ENCODE measurements at places on chromosomes 11 and 22.

- no peak for DNase-seq
Measured at GRCh38 chr11:104668797-104669463, 229.3 kb downstream of the CASP12 start.

DNA sequence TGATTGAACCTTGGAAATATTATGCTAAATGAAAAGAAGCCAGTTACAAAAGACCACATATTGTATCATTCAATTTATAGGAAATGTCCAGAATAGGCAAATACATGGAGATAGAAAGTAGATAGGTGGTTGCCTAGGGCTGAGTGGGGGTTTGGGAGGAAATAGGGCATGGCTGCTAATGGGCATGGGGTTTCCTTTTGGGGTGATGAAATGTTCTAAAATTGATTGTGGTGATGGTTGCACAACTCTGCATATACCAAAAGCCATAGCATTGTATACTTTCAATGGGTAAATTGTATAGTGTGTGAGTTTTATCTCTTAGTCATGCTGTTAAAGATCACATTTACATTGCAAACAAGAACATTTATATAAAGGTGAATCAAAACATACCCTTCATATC is 48.7 kb downstream of the LDLRAD3 start:
- no peak for DNase-seq

DNA sequence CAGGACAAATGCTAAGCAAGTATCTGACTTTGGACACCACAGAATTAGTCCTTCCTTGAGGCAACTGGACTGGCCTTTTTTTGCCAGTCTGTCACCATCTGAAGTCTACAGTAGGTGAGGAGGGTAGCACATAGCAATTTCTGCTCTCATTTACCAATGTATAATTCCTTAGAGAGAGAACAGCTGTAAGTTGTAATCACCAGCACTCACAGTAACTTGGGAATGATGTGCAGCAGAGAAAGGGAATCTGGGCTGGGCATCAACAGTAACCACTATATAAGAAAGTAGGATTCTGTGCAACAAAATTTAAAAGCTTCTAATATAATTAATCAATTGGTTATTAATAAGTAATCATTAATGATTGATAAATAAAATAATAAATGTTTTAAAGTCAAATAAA is 86.3 kb upstream of the FAT3 start:
- DNase-seq = no peak

DNA sequence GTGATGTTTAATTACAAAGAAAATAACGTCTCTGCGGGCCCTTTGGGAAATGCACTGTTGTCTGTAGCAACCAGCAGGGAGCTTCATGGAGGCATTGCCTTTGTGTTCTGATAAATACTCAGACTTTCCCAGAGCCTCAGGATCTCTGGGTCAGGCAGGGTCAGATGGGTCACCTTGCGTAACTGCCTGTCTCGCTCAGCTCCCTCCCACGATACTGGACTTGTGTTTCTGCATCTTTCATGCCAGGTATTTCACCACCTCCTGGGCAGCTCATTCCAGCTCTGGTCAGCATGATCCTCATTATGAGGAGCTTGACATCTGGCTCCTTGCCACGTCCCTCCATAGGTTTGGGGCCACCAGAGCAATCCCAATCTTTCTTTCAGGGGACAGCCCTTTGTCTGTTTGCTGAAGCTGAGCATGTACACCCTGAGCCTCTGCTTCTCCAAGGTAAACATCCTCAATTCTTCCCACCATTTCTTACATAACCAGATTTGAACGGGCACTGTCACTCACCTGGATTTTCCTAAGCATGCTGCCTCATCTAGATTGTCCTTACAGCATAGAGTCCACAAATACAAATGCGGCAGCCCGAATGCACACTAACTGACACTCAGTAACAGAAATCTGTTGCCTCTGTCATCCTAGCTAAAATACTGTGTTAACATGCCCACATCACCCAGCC is 162.3 kb downstream of the LARGE1 start:
- DNase-seq = no peak

- no peak for DNase-seq
Measured at GRCh38 chr22:35541254-35541748, 670 bp downstream of the RASD2 start.

DNA sequence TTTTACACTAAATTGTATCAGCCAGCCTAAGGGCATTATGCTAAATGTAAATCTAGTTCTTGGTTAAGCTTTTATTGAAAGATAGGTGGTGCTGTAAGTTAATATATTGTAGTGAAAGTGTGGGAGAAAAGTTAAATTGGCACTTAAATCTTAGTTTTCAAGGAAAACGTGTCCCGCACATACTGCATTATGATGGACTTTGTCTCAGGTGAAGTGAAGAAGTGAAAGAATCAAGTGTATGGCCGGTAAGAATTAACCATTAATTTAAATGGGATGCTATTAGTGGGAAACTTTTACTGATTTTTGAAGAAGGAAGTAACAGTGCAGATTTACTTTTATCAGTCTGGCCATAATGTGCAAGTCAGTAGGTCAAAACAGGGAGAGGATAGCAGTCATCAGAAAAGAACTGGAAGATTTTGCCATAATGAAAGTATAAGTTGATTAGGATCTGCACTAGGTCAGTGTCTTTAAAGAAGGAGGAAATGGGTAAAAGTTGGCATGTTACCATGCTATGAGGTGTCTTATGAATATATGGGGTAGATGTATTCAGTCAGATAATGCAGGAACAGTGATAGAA is 81.6 kb downstream of the PDHX start:
- DNase-seq = no peak

GRCh38 chr22:40043081-40043480 is 48.3 kb downstream of the FAM83F start:
- DNase-seq = no peak

GRCh38 chr22:35743326-35743860 is 25.7 kb downstream of the APOL5 start:
- DNase-seq = no peak

DNA sequence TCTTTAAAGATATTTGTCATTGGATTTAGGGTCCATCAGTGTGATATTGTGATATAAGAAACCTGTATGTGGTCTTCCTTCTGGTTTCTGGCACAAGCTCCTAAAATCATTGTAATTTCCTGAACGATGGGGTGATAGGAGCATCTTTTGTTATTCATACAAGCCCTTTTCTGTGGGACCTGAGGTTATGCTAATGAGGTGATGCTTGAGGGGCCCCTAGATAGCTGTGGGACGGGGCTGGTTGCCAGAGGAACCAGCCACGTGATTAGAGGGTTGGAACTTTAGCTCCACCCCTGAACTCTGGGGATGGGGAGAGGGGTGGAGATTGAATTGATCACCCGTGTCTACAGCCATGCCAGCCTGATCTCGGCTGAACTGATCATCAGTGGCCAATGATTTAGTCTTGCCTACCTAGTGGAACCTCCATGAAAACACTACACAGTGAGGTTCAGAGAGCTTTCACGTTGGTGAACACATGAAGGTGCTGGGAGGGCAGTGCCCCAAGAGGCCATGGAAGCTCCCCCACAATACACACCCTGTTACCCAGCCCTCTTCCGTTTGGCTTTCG is 62.8 kb downstream of the BCR start:
- DNase-seq = peak; percentile 66

DNA sequence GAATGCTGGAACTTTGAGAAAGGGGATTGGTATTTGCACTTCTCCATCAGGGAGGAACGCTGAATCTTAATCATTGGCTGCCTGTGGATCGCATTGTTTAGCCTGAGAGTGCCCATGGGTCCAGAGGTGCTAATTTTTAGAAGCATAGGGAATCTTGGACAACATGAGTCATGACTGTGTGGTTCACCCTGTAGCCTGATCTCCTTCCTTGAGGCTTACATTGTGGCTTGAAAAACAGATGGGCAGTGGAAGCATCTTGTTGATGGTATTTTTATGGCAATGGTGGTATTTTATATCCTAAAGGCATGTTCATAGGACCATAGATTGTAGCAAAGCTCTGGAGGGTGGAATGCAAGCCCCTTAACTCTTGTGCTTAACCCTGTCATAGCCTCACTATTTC is 99.2 kb upstream of the DBX1 start:
- no peak for DNase-seq

GRCh38 chr11:8961401-8961800 is 2.8 kb downstream of the TMEM9B start:
- no peak for DNase-seq

GRCh38 chr11:61861634-61862033 is 29.7 kb downstream of the FADS3 start:
- DNase-seq = no peak

GRCh38 chr11:132718711-132719671 is 813.3 kb downstream of the OPCML start:
- DNase-seq = peak; percentile 22

DNA sequence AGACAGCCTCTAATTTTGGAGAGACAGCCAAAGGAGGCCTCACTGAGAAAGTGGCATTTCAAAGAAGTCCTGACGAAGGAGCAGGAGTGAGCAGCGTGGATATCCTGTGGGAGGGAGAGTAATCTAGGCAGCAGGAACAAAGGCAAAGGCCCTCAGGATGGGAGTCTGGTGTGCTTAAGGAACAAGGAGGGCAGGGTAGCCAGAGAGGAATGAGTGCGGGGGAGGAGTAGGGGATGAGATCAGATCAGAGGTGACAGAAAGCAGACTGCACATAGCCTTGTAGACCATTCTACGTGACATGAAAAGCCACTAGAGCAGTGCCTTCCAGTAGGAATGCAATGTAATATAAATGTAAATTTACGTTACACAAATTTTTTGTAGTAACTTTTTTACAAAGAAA is 5.6 kb downstream of the SLC36A4 start:
- no peak for DNase-seq

DNA sequence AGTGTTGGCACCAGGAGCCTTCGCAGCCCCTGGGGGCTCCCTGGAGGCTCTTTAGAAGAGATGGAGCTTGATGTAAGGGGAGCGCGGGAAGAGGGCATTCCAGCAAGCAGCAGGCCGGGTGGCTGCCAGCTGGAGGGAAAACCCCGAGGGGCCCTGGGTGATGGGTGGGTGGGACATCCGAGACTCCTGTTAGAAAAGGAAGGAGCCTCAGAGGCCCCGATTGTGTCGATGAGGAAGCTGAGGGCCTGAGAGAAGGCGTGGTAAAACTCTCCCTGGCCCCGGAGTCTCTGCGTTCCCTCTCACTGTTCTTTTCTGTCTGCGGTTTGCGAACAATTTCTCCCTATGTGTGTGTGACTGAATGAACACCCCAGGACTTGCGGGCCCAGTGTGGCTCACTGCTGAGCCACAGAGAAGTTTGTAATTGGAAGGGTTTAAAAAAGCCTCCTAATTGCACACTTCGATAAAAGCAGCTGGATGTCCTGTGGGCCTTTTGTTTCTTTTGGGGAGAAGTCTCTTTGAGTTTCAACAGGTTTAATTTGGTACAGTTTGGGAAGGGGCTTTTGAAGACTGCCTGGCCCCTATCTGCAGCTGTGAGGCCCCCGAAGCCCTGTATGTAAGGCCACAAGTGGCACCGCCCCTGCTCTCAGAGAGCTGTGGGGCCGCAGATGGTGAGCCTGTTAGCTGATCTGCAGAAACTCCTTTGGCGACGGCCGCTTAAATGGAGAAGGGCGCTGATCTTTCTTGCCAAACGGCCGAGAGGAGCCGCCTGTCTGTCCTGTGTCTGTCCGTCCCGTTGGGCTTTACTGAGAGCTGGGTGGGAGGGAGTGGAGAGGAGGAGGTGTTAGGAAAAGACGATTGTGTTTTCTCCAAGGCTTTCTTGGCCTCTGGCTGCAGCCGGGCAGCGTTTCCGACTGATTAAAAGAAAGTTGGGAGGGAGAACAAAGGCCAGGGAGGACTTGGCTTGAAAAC is 2.0 kb downstream of the FBLN1 start:
- DNase-seq = no peak

GRCh38 chr11:18769802-18770456 is 21.7 kb downstream of the PTPN5 start:
- no peak for DNase-seq

DNA sequence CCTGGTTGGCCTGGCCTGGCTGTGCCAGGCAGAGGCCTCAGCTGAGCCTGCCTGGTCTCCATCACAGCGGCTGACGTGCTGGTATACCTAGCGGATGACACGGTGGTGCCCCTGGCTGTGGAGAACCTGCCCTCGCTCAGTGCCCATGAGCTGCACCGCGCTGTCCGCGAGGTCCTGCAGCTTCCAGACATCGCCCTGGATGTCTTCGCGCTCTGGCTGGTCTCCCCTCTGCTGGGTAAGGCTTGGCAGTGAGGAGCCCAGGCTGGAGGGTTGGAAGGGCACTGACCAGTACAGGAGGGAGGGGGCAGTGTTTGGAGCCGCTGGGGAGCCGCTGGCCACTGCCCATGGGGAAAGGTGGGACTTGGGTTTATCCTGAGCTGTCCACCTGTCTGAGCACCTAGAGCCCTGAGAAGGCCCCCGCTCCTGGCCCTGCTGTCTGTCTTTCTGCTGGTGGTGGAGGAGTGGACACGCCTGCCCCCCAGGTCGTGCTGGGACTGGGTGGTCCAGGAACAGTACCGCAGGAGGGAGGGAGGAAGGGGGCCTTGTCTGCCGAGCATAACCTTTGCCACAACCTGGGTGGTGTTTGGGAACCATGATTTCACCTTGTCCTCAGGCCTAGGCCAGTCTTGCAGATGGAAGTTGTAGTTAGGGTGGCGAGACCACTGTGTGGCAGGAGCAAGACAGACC is 3.0 kb downstream of the FRMD8 start:
- no peak for DNase-seq

DNA sequence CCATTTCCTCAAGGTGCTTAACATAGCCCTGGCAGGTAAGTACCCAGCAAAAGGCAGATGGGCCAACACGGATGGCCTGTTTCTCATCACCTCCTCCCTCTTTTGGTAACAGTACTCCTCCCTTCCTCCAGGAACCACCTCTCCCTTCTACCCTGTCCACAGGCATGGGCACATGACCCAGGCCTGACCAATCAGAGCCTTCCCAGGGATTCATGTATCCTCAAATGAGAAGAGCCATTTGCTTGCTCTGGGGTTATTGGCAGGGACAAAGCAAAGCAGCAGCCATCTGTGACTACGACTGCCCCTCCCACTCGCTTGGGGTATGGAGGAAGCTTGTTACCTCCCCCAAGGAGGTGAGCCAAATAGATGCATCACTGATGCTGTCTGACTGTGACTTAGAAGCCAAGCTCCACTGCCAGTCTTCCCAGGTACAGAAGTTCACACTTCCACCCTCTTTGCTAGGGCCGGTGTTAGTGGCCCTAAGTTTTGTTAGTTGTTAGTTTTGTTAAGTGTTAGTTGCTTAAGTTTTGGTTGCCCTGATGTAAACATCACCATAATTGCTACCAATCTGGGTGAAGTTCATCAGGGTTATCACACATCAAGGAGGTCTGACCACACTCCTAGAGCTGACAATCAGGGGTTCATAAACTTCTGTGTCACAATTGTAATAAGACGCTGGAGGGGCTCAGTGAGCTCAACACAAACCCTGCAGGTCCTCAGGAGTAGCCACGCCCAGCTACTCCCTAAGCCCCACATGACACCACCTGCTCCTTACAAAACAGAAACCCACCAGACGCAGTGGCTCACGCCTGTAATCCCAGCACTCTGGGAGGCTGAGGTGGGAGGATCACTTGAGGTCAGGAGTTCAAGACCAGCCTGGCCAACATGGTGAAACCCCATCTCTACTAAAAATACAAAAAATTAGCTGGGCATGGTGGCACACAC is 57.3 kb downstream of the ARFGAP3 start:
- DNase-seq = no peak

DNA sequence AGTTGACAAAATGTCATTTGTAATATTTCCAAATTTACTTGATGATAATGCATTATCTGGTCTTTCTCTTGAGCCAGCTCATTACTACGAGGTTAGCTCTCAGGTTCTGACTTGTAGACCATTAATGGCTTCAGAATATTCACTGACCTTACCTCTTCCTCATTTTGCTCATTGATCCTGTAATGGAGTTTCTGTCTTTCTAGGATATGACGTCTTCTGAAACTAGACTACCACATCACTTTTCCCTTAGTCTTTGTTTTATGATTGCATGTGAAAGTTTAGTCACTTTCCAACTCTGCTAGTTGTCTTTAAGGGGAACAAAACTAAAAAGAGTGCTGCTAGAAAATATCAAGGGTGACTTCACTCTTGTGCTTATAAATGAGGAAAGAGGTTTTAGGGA is 697.6 kb downstream of the JRKL start:
- no peak for DNase-seq
